Body of pancreas (tissue), 4 donors: ENCODE measurements at places on chromosomes 13 and 19. TPM values are rescaled to one million over a fixed set of nuclear protein-coding genes. Genes with fewer than 3 reads are reported as not detected.

DNA sequence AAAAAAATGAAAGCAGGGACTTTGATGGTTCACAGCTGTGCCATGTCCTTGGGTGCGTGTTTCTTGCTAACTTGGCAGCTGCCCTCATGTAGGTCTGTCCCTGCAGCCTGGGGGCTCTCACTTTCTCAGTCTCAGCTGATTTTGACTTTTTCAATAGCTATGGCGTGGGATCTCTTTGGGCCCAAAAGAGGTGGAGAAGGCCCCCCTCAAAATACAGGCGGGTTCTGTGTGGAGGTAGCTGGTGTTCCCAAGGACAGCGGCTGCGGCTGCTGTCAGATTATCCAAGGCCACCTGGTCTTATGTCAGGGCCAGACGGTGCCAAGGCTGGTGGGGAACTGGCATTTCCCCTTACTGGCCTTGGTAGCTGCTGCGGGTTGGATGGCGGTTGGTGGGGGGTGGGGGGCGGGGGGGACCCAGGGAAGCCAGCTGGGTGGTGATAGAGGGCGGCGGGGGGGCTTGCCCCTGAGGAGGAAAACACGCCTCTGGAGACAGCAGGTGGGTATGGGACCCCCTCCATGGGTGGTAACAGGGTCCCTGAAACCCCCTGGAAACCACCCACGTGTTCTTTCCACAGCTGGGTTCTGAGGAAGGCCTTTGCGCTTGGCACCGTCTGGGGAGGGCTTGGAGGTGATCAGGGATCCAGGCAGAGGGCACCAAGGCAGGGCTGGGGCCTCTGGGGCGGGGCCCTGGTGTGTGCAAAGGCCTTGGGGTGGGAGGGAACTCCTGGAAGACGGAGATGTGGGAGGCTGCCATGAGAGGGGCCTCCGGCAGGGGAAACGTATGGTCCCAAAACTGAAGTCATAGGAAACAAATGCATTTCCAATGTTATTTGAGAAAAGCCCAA is 4.1 kb downstream of the TIMM13 start:
- no peaks in the 10 kb centered on the region for H3K27me3 ChIP-seq
- peak overlapping the region; percentile 39 for H3K27ac ChIP-seq
- H3K4me3 ChIP-seq = no peak overlapping the region
- peaks cover 57% of the 10 kb centered on the region for H3K4me1 ChIP-seq
- peak; percentile 81 for DNase-seq

GRCh38 chr13:30905932-30906383 is at the start of gene MEDAG:
Gene MEDAG, plus strand, starts transcription at chr13:30906271. Its CDS starts 245 bp downstream, at chr13:30906516.
- H3K36me3 ChIP-seq = no peaks in the 10 kb centered on the region
- H3K4me3 ChIP-seq = no peak within 1 kb of the TSS
- peaks cover 6% of the 10 kb centered on the region for H3K27me3 ChIP-seq
- DNase-seq = peak; percentile 29
- H3K4me1 ChIP-seq = peaks cover 13% of the 10 kb centered on the region
- no peak within 1 kb of the TSS for H3K27ac ChIP-seq

- no peak overlapping the region for H3K4me3 ChIP-seq
- H3K27ac ChIP-seq = no peak overlapping the region
- H3K27me3 ChIP-seq = no peaks in the 10 kb centered on the region
- H3K36me3 ChIP-seq = no peaks in the 10 kb centered on the region
Observed at GRCh38 chr13:58792854-58793253, 1161.3 kb downstream of the PCDH17 start.

DNA sequence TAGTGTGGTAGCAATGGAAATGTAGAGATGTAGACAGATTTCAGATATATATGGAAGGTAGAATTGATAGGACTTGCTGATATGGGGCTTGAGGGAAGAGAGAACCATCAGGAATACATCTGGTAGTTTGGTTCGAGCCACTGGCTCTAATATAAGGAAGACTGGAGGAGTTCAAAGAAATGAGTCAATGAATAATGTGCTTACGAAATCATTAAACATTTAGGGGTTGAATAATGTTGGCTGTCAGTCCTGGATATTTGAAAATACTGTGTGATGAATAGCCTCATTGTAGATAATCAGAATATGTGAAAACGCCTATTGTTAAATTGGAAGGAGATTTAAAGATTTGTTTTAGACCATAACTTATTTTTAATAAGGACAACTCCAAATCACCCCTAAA is 21.6 kb downstream of the SGCG start:
- no peak for DNase-seq
- no peak overlapping the region for H3K27ac ChIP-seq
- no peaks in the 10 kb centered on the region for H3K4me1 ChIP-seq
- no peak overlapping the region for H3K4me3 ChIP-seq
- H3K27me3 ChIP-seq = no peaks in the 10 kb centered on the region
- H3K36me3 ChIP-seq = no peaks in the 10 kb centered on the region

GRCh38 chr19:12834976-12835757 is 788 bp upstream of the RTBDN start:
- no peaks in the 10 kb centered on the region for H3K27me3 ChIP-seq
- DNase-seq = peak; percentile 22
- peaks cover 33% of the 10 kb centered on the region for H3K4me1 ChIP-seq
- H3K4me3 ChIP-seq = no peak overlapping the region

DNA sequence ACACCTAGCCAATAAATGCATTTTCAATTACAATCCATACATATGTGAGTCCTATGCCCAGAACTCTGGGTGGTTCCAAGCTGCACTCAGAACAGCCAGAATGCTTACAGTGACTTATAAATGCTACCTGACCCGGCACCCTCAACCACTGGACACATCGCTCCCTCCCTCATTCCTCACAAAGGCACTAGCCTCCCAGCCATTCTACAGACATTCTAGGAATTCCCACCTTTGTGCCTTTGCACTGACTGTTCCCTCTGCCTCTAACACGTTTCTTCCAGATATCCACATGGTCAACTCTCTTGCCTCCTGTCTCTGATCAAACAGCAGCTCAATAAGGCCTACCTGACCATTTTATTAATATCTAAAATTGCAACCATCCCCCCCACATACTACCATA is 99.9 kb downstream of the LHFPL6 start:
- no peak overlapping the region for H3K4me3 ChIP-seq
- DNase-seq = no peak
- H3K27ac ChIP-seq = no peak overlapping the region
- no peaks in the 10 kb centered on the region for H3K27me3 ChIP-seq
- no peaks in the 10 kb centered on the region for H3K36me3 ChIP-seq
- H3K4me1 ChIP-seq = no peaks in the 10 kb centered on the region

GRCh38 chr19:44608391-44608821 is 5.0 kb upstream of the IGSF23 start:
- no peaks in the 10 kb centered on the region for H3K27me3 ChIP-seq
- H3K36me3 ChIP-seq = no peaks in the 10 kb centered on the region
- no peak for DNase-seq
- H3K27ac ChIP-seq = no peak overlapping the region
- H3K4me3 ChIP-seq = no peak overlapping the region

- H3K4me3 ChIP-seq = no peak overlapping the region
- no peak overlapping the region for H3K27ac ChIP-seq
- no peaks in the 10 kb centered on the region for H3K27me3 ChIP-seq
- no peaks in the 10 kb centered on the region for H3K4me1 ChIP-seq
- H3K36me3 ChIP-seq = no peaks in the 10 kb centered on the region
- DNase-seq = no peak
Observed at GRCh38 chr13:60335531-60335930, 61.5 kb upstream of the TDRD3 start.

- no peaks in the 10 kb centered on the region for H3K27me3 ChIP-seq
- H3K4me3 ChIP-seq = no peak overlapping the region
- H3K27ac ChIP-seq = peak overlapping the region; percentile 2
- DNase-seq = no peak
- H3K4me1 ChIP-seq = peaks cover 73% of the 10 kb centered on the region
Observed at GRCh38 chr19:7268705-7269098, 25.5 kb downstream of the INSR start.

GRCh38 chr13:79898202-79898826 is 417.4 kb downstream of the NDFIP2 start:
- no peaks in the 10 kb centered on the region for H3K27me3 ChIP-seq
- no peaks in the 10 kb centered on the region for H3K36me3 ChIP-seq
- H3K4me3 ChIP-seq = no peak overlapping the region

DNA sequence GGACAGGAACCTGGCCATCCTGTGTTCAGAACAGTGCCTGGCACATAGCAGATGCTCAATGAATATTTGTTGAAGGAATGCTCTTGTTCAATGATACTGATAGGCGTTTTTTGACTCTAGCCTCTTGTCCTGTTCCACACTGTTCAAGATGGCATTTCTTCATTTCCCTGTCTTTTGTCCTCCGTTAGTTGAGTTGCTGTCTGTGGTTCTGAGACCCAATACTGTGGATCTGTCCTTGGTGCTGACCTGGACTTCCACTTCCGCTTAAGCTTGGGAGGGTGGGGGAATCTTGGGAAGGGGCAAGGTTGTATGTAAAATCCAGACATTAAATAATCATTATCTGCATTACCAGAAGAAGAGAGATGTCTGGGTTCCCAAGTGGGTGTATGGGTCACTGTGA is 8.3 kb upstream of the KCNN4 start:
- DNase-seq = no peak
- H3K4me3 ChIP-seq = no peak overlapping the region
- H3K36me3 ChIP-seq = no peaks in the 10 kb centered on the region
- H3K4me1 ChIP-seq = no peaks in the 10 kb centered on the region

DNA sequence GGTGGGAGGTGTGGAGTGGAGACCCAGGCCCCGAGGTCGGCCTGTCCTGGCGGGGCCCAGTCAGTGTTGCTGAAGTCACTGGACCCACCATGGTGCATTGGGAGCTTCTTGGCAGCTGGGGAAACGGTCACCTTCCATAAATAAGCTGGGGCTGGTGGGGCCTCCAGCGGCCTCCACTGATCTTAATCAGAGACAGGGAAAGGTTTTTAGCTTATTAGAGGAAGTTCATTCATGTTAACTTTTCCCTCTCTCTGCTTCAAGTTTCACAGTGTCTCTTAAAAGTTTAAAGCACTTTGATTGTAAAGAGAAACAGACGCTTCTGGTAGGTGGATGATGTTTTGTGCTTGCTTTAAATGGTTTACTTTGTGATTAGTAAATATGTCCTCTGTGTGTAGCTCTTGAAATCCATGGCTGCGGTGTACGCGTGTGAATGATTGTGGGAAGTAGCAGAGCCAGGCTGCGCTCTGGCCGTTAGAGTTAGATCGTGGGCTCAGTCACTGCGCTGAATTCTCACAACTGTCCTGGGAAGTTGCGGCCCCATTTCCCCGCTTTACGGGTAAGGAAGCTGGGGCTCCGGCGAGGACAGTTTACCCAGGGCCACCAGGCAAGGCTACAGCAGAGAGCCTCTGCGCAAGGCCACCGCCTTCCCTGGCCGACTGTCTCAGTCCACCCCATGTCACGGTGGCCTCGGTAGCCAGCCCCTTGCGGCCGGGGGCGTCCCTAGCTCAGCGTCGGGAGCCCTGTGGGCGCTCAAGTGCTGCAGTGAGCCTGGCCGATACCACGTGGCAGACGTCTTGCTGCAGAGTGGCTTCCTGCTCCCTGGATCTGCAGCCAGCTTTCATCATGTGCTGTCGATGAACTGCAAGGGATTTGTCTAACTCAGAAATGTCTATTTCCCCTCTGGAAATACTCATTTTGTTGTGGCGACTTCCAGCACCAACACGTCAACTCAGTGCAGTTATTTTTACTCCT is 16.5 kb upstream of the NDUFS7 start:
- H3K4me3 ChIP-seq = no peak overlapping the region
- H3K36me3 ChIP-seq = no peaks in the 10 kb centered on the region
- no peak for DNase-seq
- no peak overlapping the region for H3K27ac ChIP-seq
- no peaks in the 10 kb centered on the region for H3K4me1 ChIP-seq

DNA sequence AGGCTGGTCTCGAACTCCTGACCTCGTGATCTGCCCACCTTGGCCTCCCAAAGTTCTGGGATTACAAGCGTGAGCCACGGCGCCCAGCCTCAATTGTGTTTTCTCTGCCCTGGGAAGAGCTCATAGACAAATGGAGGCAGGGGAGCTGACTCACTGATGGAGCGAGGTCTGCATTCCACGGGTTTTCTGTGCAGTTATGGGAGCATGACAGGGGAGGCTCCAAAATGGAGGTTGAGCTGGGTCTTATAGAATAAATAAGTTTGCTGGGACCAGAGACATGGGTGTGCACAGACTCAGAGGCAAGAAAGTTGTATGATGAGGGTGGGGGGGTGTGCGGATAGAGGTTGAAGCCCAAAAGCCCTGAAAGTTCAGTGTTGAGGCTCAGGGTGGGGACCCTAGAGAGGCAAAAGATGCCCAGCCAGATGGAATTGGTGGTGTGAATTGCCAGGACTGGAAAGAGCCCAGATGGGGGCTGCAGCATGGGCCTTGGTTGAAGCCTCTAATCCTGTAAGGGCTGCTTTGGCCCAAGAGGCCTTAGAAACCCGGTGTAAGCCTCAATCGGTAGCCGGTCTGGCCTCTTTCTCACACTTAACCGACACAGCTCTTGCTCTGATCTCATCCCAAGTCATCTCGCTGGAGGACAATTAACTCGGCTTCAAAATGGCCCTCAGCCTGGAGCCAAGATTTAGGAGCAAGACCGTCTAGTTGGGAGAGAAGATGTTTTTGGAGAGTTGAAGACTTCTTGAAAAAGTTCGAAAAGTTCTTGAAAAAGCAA is 1.9 kb downstream of the TPM4 start:
- no peak for DNase-seq
- no peaks in the 10 kb centered on the region for H3K36me3 ChIP-seq
- peak overlapping the region; percentile 93 for H3K27ac ChIP-seq
- no peaks in the 10 kb centered on the region for H3K27me3 ChIP-seq
- peaks cover 35% of the 10 kb centered on the region for H3K4me1 ChIP-seq

DNA sequence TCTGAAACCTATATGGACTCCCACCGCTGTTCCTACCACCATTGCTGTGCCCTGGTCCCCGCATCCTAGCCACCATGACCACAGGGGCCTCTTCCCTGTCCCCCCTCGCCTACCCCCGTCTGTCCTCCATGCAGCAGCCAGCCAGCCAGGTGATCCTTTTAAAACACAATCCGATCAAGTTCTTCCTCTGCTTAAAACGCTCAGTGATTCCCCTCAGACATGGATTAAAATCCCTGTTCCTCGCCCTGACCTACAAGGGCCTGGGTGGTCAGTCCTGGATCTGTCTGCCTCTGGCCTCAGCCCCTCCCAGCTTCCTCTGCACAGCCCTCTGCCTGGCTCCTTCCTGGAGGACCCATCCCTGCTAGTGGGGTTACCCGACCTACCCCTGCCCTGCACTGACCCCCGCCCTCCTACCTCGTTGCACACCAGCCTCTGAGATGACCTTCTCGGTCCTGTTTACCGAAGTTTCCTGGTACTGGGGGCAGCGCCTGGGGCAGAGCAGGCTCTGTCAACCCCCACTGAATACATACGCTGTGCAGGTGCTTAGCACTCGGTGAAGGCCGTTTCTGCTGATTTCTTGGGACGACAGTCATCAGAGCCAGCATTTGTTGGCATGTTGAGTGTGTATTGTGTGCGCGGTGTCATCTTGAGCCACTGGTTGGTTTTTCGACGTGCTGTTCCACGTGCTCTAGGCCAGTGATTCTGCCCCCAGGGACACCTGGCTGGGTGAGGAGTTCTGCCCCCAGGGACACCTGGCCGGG is 14.7 kb upstream of the LENG8 start:
- H3K4me1 ChIP-seq = peaks cover 76% of the 10 kb centered on the region
- H3K4me3 ChIP-seq = no peak overlapping the region
- DNase-seq = no peak
- no peaks in the 10 kb centered on the region for H3K27me3 ChIP-seq
- H3K27ac ChIP-seq = peak overlapping the region; percentile 39

GRCh38 chr19:3949997-3950859 is 17.4 kb downstream of the NMRK2 start:
- no peaks in the 10 kb centered on the region for H3K27me3 ChIP-seq
- no peak overlapping the region for H3K4me3 ChIP-seq
- H3K27ac ChIP-seq = no peak overlapping the region
- DNase-seq = no peak
- H3K4me1 ChIP-seq = peaks cover 22% of the 10 kb centered on the region

The SYT5 gene
- 0.26 TPM for total RNA-seq

The EPN1 gene
- 52.1 TPM for total RNA-seq

The CGB2 gene
- total RNA-seq = not detected
